ENCODE measurements at places on chromosomes 13 and 19.

DNA sequence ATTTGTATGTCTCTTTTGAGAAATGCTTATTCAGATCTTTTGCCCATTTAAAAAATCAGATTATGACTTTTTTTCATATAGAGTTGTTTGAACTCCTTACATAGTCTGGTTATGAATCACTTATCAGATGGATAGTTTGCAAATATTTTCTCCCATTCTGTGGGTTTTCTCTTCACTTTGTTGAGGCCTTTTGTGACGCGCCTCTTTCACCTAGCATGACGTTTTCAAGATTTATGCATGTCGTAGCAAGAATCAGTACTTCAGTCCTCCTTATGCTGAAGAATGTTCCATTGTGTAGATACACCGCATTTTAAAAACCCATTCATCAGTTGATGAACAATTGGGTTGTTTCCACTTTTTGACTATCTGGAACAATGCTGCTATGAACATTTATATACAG is 13.4 kb downstream of the PABPC3 start:
- no peak for DNase-seq

GRCh38 chr13:44652168-44652567 is 76.0 kb upstream of the TSC22D1 start:
- no peak for DNase-seq

GRCh38 chr13:23352161-23352560 is 81.3 kb downstream of the SACS start:
- no peak for DNase-seq

DNA sequence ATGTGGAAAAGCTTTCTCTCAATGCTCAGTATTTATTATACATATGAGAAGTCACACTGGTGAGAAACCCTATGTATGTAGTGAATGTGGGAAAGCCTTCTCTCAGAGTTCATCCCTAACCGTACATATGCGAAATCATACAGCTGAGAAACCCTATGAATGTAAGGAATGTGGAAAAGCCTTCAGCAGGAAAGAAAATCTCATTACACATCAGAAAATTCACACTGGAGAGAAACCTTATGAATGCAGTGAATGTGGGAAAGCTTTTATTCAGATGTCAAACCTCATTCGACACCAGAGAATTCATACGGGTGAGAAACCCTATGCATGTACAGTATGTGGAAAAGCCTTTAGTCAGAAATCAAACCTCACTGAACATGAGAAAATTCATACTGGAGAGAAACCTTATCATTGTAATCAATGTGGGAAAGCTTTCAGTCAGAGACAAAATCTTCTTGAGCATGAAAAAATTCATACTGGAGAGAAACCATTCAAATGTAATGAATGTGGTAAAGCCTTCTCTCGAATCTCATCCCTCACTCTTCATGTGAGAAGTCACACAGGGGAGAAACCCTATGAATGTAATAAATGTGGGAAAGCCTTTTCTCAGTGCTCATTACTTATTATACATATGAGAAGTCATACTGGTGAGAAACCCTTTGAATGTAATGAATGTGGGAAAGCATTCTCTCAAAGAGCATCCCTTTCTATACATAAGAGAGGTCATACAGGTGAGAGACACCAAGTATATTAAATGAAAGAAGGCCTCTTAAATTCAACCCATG is 34.4 kb downstream of the ZNF568 start:
- no peak for DNase-seq

- DNase-seq: no peak
Observed at GRCh38 chr13:71704656-71705055, 162.3 kb downstream of the DACH1 start.

GRCh38 chr19:42316223-42317211 is 3.4 kb downstream of the TMEM145 start:
- no peak for DNase-seq

DNA sequence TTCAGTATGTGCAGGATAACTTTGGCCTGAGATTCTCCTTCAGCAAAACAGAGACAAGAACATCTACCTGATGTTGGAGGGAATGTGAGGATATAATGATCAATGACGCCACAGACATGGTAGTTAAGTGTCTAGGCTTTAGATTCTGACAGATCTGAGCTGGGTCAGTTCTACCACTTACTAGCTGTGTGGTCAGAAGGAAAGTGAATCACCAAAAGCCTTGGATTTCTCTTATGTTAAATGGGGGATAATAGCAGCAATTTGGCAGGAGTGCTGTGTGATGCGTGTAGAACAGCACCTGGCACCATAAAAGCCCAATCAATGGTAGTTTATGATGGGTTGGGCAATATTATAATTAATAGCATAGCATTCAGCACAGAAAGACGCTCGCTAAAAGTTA is 41.7 kb downstream of the RXFP2 start:
- DNase-seq: no peak

DNA sequence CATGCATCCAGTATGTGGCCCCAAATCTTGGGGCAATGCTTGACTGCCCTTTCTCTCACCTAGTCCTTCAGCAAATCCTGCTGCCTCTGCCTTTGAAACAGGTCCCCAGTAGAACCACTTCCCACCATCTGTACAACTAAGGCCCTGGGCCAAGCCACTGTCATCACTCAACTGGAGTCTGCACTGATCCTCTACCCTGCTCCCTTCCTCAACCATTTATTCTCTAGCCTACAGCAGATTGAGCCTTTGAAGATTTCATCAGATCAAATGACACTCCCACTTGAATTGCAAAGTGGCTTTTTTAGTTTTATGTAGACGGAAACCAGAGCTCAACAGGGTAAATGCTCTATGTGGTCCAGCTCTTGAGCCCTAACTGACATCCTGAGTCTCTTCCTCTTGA is 43.5 kb downstream of the ATP8A2 start:
- no peak for DNase-seq

GRCh38 chr13:110560601-110561343 is 750 bp downstream of the RAB20 start:
- no peak for DNase-seq

- DNase-seq: peak; percentile 91
Observed at GRCh38 chr19:6753178-6754031, 13.8 kb downstream of the SH2D3A start.

- DNase-seq: no peak
Observed at GRCh38 chr19:19630062-19630414, 2.0 kb upstream of the LPAR2 start.

GRCh38 chr19:56712611-56713276 is 41.2 kb upstream of the ZNF835 start:
- no peak for DNase-seq

- DNase-seq: no peak
Observed at GRCh38 chr13:31522396-31522795, 216.9 kb upstream of the RXFP2 start.
